NT2/D1 (cell line): ENCODE measurements at places on chromosomes 4 and X.

GRCh38 chr4:156824451-156825060, 147.0 kb downstream of the PDGFC start:
- no peak for DNase-seq

DNA sequence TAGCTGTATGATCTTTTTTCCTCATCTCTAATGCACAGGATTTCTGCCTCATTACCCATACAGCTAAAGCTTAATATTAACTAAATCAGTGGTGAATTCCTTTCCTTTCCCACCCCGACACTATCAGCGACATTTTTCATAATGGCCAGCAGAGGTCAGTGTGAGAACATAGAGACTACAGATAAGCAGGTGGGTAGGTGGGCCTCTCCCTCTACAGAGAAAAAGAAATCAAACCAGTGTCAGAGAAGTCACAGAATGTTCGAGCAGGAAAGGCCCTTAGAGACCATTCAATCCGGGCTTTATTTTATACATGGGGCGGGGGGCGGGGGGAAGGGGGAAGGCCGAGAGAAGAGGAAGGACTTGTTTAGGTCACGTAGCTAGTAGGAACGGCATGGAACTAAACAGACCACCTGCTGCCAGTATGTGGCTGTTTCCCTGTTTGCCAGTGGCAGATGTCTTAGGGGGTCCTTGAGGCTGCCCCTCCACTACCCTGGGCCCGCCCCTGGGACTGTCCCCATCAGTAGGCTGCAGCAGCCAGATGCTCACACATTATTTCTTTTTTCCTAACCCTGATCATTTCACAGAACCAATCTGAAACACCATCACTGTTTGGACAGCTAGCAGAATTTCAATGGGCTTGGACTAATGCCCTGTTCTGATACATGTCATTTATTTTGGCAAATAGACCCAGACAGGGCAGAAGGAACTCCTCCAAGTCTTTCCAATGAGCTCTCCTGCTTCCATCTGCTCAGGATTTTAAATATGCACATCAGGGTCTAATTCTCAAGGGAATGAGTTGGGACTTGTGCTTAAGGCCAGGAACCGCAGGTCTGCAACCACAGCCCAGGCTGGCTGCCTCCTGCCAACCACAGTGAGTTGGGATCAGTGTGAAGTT, 133.4 kb downstream of the ATG4A start:
- DNase-seq, result peak; percentile 42

GRCh38 chr4:91256751-91257150, 1047.0 kb upstream of the GRID2 start:
- DNase-seq, result no peak

GRCh38 chrX:32687379-32687778, 524.0 kb downstream of the DMD start:
- no peak for DNase-seq

DNA sequence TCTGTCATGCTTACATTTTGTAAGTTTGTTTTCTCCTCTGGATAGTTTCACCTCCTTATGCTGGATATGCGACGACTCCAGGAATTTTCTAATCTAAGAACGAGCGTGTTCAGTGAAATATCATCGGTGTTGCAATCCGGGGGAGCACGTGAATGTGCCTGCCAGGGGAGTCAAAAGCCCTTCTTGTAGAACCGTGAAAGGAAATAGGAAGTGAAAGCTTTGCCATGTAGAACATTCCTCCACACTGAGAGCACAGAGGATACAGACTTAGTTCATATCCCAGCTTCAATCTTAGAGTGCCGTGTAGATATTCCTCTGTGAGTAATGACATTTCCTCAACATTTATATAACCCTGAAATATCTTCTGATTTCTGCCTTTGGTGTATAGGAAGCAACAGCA, 121.2 kb downstream of the VEGFC start:
- no peak for DNase-seq

DNA sequence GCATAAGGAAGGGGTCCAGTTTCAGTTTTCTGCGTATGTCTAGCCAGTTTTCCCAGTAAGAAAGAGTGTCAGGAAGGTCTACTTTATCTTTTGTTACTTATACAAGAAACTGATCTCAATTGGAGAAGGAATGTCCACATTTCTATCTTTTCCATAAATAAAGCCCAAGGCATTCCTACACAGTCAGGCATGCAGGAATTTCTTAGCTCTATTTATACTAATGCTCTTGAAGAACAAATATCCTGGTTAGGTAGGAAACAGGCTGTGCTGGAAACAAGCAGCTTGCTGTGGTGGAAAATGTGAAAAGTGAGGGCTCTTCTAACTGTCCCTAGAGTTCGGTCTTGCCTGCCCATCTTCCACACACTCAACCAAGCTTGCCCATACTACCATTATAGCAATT, 37.9 kb upstream of the PITX2 start:
- DNase-seq, result no peak

DNA sequence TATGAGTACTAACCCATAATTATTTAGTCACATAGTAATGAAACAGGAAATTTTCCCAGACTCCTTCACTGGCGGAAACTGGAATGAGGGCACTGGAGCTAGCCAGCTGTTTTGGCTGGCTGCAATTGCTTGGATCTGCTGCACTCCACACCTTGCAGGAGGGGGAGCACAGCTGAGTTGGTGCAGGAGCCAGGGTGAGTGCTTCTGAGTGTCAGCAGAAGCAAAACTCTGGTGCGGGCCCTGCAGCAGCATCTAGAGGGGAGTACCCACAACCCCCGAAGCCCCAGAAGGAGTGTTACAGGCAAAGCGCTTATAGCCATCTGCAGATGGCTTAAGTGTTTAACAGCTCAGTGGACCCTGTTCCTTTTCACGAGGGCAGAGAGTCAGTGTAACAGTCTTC, 96.1 kb downstream of the RPA4 start:
- DNase-seq, result no peak

DNA sequence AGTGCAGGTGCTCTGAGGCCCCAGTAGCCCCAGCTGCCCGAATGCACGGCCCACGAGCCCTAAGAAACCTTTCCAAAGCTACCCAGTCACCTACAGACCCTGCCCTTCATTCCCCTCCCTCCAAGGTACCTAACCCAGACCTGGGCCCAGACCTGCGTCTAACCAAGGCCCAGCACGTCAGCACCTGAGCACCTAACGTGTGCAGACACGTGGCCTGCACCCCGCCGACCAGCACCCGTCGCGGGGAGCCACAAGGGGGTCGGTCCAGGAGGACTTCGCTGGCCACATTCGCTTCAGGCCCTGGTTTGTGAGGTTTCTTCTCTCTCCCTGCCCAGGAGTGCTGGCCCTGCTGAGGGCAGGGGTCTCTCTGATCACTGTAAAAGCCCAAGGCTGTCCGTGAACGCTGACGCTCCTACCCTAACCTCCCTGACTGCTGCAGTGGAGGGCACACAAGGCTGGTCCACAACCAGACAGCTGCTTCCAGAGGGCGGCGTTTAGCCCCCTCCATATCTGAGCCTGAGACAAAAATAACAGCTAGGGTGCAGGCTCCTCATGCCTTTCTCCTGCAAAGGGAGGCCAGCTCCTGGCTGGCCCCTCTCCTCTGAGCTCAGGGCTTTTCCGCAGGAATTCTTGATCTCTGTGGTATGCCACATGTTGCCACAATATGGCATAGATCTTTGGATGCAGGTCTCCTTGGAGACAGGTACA, 31.8 kb downstream of the WDR1 start:
- DNase-seq, result no peak

GRCh38 chrX:108019382-108019875, 25.4 kb upstream of the VSIG1 start:
- no peak for DNase-seq

GRCh38 chrX:68807818-68808217, 21.0 kb upstream of the EFNB1 start:
- DNase-seq, result no peak
